ENCODE measurements at places on chromosomes 13 and 19.
A peak's percentile ranks its signal among the peaks of the same experiment; 100 is the strongest.

DNA sequence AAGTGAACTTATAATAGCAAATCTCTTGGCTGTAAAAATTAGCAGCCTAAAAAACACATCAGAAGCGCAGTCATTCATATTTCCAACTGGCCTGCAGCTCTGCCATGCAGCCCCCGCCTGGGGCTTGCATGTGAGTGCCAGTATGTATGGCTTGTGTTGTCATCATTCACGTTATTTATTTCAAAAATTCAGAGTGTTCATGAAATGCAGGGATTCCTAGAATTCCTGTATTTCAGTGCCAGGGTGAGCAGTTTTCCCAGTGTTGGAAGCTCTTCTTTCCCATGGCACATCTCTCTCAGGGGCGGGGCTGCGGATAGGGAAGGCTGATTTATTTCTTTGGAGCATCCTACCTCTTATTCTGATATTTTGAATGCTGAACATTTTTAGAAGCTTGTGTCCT, 234.6 kb downstream of the FGF9 start:
- H3K27me3 ChIP-seq, result peaks cover 9% of the 10 kb centered on the region
- H3K4me3 ChIP-seq, result no peak overlapping the region
- DNase-seq, result no peak
- H3K4me1 ChIP-seq, result no peaks in the 10 kb centered on the region
- no peak overlapping the region for H3K27ac ChIP-seq

DNA sequence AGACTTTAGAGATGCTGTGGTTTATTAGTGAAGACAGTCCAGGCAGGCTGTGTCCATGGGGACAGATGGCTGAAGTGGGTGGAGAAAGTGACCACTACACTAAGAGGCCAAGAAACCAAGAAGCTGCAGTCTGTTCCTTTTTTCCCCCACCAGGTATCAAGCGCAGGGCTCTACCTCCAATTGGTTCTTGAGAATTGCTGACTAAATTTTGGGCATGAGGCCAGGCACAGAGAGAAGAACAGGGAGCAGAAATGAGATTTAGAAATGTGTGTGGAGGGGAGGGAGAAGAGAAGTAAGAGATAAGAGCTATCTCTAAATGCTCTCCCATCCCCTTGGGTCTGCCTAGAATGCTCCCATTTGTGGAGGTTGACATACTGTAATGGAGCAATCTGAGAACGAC, 12.3 kb upstream of the CYSLTR2 start:
- peaks cover 3% of the 10 kb centered on the region for H3K27me3 ChIP-seq
- no peaks in the 10 kb centered on the region for H3K36me3 ChIP-seq
- H3K4me1 ChIP-seq, result no peaks in the 10 kb centered on the region
- no peak overlapping the region for H3K4me3 ChIP-seq
- no peak overlapping the region for H3K27ac ChIP-seq

DNA sequence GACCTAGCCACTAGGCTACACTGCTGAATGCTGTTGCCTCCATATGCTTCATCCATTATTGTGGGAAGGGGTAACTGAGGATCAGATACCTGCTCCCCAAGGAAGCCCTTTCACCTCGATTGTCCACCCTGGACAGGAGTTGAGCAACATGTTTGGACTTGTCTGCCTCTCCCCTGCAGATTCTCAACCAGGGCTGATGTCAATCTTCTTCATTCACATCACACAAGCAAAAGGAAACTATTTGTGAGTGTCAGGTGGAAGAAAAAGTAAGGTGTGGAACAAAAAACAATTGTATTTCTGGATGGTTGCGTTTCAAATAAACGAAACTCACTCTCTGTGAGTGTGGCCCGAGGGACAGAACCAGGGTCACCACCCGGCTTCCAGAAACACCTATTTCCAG, 29.5 kb upstream of the MUC16 start:
- no peaks in the 10 kb centered on the region for H3K36me3 ChIP-seq
- H3K27me3 ChIP-seq, result no peaks in the 10 kb centered on the region
- no peak for DNase-seq
- H3K4me3 ChIP-seq, result no peak overlapping the region
- no peak overlapping the region for H3K27ac ChIP-seq

DNA sequence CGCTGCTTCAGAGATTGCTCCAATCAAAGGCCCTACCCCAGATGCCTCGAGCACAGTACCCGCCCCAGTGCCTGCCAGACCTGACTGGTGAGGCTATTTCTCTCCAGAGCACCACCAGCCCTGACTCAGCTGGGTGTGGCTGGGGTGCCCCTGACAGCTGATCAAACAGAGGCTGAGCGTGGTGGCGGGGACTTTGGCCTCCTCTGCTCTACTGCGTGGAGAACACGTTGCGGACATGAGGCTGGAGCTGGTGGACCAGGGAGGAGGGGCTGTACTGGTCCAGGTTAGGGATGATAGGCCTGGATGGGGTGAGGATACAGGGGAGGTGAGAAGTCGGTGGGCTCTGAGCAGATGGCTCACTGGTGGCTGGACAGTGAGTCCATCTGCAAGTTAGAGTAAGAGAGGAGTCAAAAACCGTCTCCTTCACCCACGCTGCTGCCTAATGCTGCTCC, 3.5 kb upstream of the DOCK6 start:
- H3K36me3 ChIP-seq, result no peaks in the 10 kb centered on the region
- H3K27ac ChIP-seq, result no peak overlapping the region
- H3K4me1 ChIP-seq, result peaks cover 21% of the 10 kb centered on the region
- H3K4me3 ChIP-seq, result no peak overlapping the region
- no peak for DNase-seq

GRCh38 chr19:50465986-50466705, 10.2 kb upstream of the EMC10 start:
- no peak overlapping the region for H3K4me3 ChIP-seq
- H3K27ac ChIP-seq, result no peak overlapping the region
- no peaks in the 10 kb centered on the region for H3K27me3 ChIP-seq
- no peaks in the 10 kb centered on the region for H3K36me3 ChIP-seq
- peak; percentile 14 for DNase-seq
- H3K4me1 ChIP-seq, result no peaks in the 10 kb centered on the region

- no peaks in the 10 kb centered on the region for H3K27me3 ChIP-seq
- H3K36me3 ChIP-seq, result no peaks in the 10 kb centered on the region
- H3K4me1 ChIP-seq, result peaks cover 18% of the 10 kb centered on the region
- H3K27ac ChIP-seq, result no peak overlapping the region
Observed at GRCh38 chr13:112725346-112726015, 35.6 kb downstream of the ATP11A start.

DNA sequence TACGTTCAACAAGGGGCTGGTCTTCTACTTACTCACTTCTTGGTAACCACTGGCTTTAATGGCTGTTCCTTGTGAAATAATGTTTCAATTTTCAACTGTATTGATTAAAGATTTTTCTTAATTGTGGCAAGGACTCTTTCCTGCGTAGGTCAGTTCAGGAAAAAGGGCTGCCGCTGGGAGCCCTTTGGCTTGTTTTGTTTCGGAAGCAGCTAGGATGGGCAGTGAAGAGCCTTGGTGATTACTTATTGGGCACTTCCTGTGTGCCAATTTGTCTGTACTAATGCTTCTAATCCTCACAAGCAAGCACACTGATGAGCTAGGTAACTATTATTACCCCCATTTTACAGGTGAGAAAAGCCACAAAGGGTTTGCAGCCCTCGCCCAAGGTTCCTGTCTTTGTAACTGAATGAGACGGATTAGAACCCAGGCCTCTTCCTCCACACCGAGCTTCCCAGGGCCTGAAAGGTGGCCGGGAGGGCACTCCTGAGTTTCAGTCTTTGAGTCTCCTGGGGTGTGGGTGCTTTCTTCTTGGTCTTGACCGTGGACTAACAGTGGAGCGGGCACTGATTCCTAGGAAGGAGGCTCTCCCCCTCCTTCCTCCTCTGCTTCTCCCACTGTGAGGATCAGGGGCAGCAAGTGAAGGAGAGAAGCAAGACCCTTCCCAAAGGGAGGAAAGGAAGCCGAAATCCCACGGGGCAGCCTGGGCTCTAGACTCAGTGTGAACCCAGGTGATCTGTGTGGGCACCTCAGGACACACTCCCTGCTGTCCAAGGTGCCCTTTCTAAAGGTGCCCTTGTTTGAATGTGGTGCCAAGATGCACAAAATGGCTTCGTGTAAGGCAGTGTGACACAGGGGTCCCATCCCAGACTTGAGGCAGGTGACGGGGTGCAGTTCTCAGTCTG, 3.7 kb downstream of the COL4A2 start:
- no peak for DNase-seq
- no peaks in the 10 kb centered on the region for H3K27me3 ChIP-seq
- peaks cover 31% of the 10 kb centered on the region for H3K4me1 ChIP-seq
- H3K36me3 ChIP-seq, result peaks cover 9% of the 10 kb centered on the region
- no peak overlapping the region for H3K4me3 ChIP-seq

GRCh38 chr13:69704311-69704710, 403.3 kb upstream of the ATXN8OS start:
- no peaks in the 10 kb centered on the region for H3K27me3 ChIP-seq
- no peaks in the 10 kb centered on the region for H3K36me3 ChIP-seq
- H3K4me1 ChIP-seq, result no peaks in the 10 kb centered on the region
- no peak overlapping the region for H3K4me3 ChIP-seq
- H3K27ac ChIP-seq, result no peak overlapping the region

GRCh38 chr13:25181597-25181996, 9.5 kb upstream of the AMER2 start:
- peaks cover 62% of the 10 kb centered on the region for H3K27me3 ChIP-seq
- H3K4me3 ChIP-seq, result no peak overlapping the region
- DNase-seq, result no peak
- H3K27ac ChIP-seq, result no peak overlapping the region
- H3K4me1 ChIP-seq, result no peaks in the 10 kb centered on the region

- DNase-seq, result no peak
- H3K4me1 ChIP-seq, result peaks cover 18% of the 10 kb centered on the region
Observed at GRCh38 chr13:95298169-95298965, 2.9 kb downstream of the ABCC4 start.

DNA sequence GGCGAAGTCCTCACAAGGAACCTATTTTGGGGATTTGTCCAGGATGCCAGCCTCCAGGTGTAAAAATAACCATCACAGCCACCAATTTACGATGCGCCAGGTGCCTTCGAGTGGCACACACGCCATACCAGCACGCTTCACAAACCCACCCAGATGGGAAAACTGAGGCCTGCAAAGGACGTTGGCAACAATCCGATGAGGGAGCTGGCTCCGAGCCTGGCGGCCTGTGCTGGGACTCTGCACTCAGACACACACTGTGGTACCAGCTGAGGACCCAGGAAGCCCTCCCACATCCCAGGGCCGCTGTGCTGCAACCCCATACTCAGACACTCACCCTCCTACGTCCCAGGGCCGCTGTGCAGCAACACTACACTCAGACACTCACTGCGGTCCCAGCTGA, 65.0 kb upstream of the C13orf46 start:
- no peak overlapping the region for H3K4me3 ChIP-seq
- H3K36me3 ChIP-seq, result peaks cover 81% of the 10 kb centered on the region
- no peak for DNase-seq
- peaks cover 49% of the 10 kb centered on the region for H3K4me1 ChIP-seq
- no peak overlapping the region for H3K27ac ChIP-seq
- no peaks in the 10 kb centered on the region for H3K27me3 ChIP-seq

GRCh38 chr13:24574847-24575246, 62.3 kb upstream of the PARP4 start:
- no peak for DNase-seq
- no peaks in the 10 kb centered on the region for H3K27me3 ChIP-seq
- no peak overlapping the region for H3K4me3 ChIP-seq
- H3K27ac ChIP-seq, result no peak overlapping the region
- H3K4me1 ChIP-seq, result no peaks in the 10 kb centered on the region
